ENCODE measurements at places on chromosomes 7 and 10.

- no peak for DNase-seq
Observed at GRCh38 chr7:130063036-130063435, 7.3 kb upstream of the KLHDC10 start.

- DNase-seq = no peak
Observed at GRCh38 chr10:111148025-111148424, 71.2 kb downstream of the ADRA2A start.

DNA sequence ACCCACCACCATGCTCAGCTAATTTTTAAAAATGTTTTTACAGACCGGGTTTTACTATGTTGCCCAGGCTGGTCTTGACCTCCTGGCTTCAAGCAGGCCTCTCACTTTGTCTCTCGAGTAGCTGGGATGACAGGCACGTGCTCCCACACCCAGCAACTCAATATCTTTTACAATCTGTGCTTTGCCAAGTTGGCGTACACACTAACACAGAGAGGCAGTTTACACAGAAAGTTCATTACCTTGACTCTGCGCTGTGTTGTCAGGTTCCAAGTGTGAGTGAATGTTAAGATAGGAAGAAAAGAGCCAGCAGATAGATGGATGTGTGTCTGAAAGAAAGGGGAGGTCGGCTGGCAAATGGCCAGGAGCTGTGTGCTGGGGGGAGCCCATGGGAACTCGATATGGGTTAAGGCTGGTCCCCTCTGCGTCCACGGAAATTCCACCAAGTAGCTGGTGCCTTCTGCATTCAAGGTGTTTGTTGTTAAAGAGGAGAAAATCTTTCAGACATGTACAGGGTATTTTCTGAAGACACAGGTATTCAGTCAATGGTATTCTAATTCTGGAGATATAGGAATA lies 299.8 kb downstream of the CAMK1D start:
- DNase-seq = no peak

DNA sequence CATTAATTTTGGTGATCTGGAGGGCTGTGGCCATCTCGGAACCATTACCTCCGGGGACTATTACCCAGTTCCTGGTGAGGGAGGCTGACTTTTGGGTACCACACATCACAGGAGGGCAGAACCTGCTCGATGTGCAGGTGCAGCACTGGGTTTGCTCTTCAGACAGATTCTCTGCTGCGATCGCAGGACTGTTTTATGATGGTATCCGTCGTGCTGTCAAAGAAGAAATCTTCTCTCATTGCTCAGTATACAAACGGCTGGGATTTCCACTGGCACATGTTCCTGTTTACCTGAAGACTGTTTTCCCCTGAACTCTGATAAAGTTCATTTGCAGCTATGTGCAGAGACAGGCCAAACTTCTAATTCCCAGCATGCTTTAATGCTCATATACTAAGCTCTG lies 27.2 kb upstream of the SHH start:
- no peak for DNase-seq

DNA sequence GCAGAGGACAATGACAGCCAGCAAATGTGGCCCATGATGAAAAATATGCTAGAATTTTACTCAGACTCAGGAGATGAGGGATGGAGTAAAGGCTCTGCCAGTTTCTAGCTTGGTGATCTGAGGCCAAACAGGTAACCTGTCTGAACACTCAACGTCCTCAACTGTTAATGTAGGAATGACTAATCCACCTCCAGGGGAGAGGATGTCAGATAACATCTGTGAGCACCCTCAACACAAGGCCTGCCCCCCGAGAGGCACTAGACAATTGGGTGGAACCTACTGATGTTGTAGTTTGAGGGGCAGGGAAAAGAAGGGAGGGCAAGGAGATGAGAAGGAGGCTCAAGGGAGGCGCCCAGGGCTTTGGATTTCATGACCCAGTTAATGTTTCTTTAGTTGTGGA lies 445.1 kb downstream of the PLXNA4 start:
- DNase-seq = no peak

- DNase-seq = no peak
Observed at GRCh38 chr7:139339025-139339424, 2.1 kb upstream of the FMC1 start.

DNA sequence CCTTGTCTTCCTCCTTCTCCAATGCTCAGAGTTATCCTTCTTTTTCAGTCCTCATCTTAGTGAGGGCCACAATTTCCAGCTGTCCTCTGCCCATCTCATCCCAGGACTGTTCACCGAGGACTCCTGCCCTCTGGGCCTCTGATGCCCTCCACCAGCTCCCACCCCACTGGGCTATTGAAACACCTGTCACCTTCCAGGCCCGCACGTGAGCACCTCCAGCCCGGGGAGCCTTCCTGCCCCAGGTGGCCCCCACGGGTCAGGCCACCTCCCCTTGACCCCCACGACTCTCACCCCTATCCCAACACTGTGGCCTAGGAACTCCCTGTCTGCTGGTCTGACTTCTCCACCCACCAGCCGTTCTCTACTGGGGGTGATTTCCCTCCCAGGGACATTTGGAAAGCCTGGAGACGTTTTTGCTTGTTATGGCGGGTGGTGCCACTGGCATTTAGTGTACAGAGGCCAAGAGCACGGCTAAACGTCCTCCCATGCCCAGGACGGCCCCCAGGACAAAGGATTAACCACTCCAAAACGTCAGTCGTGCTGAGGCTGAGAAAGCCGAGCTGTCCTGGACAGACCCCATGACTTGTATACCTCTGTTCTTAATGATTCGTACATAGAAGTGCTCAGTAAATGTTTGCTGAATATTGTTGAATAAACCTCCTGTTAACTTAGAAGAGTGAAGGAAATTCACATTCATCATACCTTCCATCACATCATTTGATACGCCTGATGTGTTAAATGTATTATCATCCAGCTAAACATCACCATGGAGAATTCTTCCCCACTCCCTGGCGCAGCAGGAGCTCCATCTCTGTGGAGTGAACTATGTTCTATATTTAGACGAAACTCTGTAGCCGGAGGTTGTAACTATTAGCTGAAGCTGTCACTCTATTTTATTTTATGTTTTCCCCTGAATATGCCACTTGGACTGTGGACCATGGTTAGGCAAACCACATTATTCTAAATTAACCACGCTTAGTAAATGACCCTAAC lies 270.1 kb upstream of the SHH start:
- DNase-seq = no peak

DNA sequence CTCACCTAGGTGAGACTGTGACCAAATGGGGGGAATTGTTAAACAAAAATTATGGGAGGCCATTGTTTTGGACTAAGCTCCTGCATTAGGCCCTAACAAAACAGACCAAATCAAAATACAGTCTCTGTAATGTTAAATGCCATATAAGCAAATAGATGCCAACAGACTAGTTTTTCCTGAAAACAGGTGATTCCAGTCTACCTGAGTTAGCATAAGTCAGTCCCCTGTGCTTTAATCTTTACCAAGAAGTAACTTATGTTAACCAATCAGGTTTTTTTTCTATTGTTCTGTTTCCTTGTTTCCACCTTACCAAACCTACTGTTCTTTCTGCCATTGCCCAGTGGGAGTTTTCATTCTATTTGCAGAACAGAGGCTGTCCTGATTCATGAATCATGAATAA lies 48.0 kb downstream of the PDZD8 start:
- DNase-seq = no peak

DNA sequence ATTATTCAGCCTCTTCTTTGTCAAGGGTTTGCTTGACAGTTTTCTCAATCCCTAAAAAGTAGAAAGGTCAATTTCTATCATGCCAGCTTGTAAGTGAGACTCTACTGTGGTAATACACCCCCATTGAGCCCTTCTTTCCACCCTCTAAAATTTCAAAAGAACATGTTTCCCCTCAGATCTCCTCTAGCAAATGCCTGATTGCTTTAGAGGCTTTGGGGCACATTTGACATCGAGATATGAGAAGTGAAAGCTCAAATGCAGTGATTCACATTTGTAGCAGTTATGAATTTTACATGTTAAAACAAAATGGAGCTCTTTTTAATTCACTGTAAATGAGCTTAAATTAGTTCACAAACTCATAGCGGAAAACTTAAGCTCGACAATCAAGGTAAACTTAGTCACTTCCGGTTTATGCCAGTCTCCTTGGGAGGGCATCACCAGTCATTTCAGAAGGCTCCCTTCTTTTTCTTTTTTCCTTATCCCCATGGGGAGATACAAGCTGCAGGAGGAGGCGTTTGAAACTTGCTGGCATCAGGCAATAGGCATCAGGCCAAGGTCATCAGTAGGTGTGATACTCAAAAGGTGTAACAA lies 55.3 kb upstream of the ADO start:
- DNase-seq = no peak

- no peak for DNase-seq
Observed at GRCh38 chr10:125720002-125720382, 483 bp downstream of the EDRF1 start.
